ENCODE measurements at places on chromosomes 7 and 10. TPM values are rescaled to one million over a fixed set of nuclear protein-coding genes. Genes with fewer than 3 reads are reported as not detected.

- peaks cover 30% of the 10 kb centered on the region for H3K4me1 ChIP-seq
- no peaks in the 10 kb centered on the region for H3K36me3 ChIP-seq
- H3K27ac ChIP-seq: peak overlapping the region; percentile 82
- peak; percentile 66 for DNase-seq
These were observed 247.9 kb upstream of the PTN start for GRCh38 chr7:137591421-137591837.

- peaks cover 16% of the 10 kb centered on the region for H3K4me1 ChIP-seq
- peaks cover 14% of the 10 kb centered on the region for H3K27me3 ChIP-seq
- no peaks in the 10 kb centered on the region for H3K36me3 ChIP-seq
- H3K27ac ChIP-seq: no peak overlapping the region
- no peak for DNase-seq
These were observed 65.3 kb downstream of the HOXA1 start for GRCh38 chr7:27030393-27031050.

- H3K4me3 ChIP-seq: no peak overlapping the region
- no peak for DNase-seq
- H3K27ac ChIP-seq: no peak overlapping the region
- H3K36me3 ChIP-seq: no peaks in the 10 kb centered on the region
- H3K27me3 ChIP-seq: no peaks in the 10 kb centered on the region
- H3K4me1 ChIP-seq: no peaks in the 10 kb centered on the region
These were observed 613.6 kb upstream of the PHF14 start for GRCh38 chr7:10360050-10360449.

DNA sequence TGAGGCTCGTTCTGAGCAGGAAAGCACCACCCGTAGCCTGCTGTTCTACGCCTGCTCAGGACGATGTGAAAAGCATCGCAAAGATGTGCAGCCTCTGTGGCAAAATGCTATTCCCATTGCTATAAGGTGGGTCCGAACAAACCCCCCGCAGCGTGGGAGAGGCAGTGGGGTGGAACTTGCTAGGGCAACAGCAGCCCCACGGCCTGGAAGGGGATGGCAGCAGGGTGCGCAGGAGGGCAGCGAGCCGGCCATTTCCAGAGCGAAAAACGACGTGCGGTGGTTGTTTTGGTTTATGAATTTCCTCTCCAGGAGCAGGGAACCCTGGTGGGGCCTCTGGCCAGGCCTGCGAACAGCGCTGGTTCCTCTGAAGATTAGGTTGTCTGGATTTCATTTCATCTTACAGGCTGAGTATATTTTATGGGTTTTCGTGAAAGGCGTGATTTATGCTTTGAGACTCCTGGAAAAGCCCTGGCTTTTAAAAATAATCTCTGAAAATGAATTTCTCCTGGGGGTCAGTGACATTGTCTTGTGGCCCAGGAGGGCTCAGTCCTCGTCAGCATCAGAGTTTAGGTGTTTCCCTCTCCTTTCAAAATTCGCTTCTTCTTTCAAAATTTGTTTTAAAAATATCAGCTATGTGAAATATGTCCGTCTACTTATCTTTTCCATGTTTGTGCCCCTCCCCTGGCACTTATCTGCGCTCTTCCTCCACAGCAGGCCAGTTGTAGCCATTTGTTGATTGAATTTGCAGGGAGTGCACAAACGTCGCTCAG lies 42.3 kb upstream of the UBE3C start:
- no peak overlapping the region for H3K27ac ChIP-seq
- H3K27me3 ChIP-seq: no peaks in the 10 kb centered on the region
- no peaks in the 10 kb centered on the region for H3K4me1 ChIP-seq
- no peak overlapping the region for H3K4me3 ChIP-seq
- no peak for DNase-seq
- no peaks in the 10 kb centered on the region for H3K36me3 ChIP-seq

- H3K4me3 ChIP-seq: no peak overlapping the region
- no peak for DNase-seq
- no peak overlapping the region for H3K27ac ChIP-seq
These were observed 23.8 kb upstream of the GSDME start for GRCh38 chr7:24781106-24781505.

DNA sequence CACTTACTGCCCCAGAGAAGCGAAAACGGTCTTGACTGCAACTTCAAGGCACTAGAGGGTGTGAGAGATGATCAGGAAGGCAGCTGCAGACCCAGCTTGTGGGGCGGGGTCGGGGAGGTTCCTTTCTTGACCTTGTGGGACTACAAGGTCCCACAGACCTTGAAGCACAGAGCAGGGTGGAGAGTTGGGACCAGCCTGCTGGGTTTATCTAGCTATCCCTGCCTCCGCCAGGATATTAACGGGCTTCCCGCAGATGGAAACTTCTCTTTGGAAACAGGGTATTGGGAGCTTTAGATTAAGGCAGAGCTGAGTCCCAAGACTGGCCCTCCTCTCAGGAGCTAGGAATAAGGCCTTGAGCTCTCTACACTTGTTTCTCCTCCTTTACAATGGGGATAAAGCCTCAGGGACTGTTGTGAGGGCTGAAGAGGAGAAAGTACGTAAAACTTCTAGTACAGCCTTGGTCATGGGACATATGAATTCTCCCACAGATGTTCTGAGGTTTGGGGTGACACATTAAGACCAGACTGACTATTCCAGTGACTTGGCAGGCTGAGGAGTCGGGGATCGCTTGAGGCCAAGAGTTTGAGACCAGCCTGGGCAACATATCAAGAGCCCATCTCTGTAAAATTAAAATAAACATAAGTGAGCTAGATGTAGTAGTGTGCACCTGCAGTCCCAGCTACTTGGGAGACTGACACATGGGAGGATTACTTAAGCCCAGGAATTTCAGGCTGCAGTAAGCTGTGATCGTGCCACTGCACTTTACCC lies 153.2 kb downstream of the CDH23 start:
- no peak for DNase-seq
- peak overlapping the region; percentile 86 for H3K27ac ChIP-seq
- H3K4me1 ChIP-seq: peaks cover 31% of the 10 kb centered on the region
- H3K27me3 ChIP-seq: no peaks in the 10 kb centered on the region
- H3K4me3 ChIP-seq: no peak overlapping the region
- H3K36me3 ChIP-seq: no peaks in the 10 kb centered on the region

DNA sequence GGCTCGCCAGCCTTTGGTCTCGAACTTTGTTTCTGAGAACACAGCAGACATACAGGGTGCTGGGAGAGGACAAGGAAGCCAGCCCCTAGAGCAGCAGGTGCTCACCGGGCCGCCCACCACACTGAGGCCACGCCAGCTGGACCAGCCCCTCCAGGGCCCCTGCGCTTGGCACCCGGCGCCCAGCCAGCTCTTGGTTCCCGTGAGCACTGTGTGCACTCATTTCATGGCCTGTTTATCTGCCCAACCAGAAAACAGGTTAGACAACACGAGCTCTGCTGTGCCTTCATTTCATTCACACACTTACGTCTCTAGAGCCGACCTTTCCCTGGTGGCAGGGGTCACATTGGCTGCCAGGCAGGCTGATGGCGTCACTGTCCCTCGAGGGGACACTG lies 104.0 kb downstream of the CYTH3 start:
- no peak for DNase-seq
- H3K36me3 ChIP-seq: peaks cover 10% of the 10 kb centered on the region

DNA sequence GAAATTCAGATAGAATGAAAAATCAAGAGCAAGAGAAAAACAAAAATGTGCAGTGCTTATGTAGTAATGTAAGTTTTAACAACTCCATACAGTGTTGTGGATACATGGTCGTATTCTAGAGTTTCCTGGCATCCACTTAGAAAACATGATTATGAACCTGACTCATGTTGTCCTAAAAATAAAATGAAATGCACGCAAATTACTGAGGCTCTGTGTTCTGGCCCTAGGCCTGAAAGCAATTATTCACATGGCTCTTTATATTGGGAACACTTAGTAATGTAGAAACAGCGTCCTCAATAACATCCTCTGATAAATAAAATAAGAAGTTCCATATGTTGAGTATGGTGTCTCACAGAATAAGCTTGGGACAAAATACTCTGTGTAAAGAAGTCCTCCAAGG lies 200.2 kb upstream of the SEMA3E start:
- no peaks in the 10 kb centered on the region for H3K27me3 ChIP-seq
- H3K4me1 ChIP-seq: no peaks in the 10 kb centered on the region
- H3K4me3 ChIP-seq: no peak overlapping the region
- H3K36me3 ChIP-seq: no peaks in the 10 kb centered on the region
- no peak overlapping the region for H3K27ac ChIP-seq

GRCh38 chr10:14519785-14520184 lies 189.1 kb upstream of the FRMD4A start:
- H3K4me3 ChIP-seq: no peak overlapping the region
- no peaks in the 10 kb centered on the region for H3K4me1 ChIP-seq
- no peak overlapping the region for H3K27ac ChIP-seq
- H3K27me3 ChIP-seq: no peaks in the 10 kb centered on the region
- DNase-seq: no peak
- no peaks in the 10 kb centered on the region for H3K36me3 ChIP-seq

The IFIT1B gene
- not detected for total RNA-seq

The PTPN20 gene
- total RNA-seq: 0.42 TPM

The CALML3 gene
- total RNA-seq: not detected

The DRGX gene
- not detected for total RNA-seq

The GTPBP10 gene
- 5.4 TPM for total RNA-seq
